ENCODE measurements at places on chromosomes 3 and 15.

GRCh38 chr15:85109333-85109732 lies 127.7 kb downstream of the PDE8A start:
- no peak for DNase-seq

- DNase-seq, result no peak
Measured at GRCh38 chr3:123802007-123802625, 82.0 kb downstream of the MYLK start.

GRCh38 chr3:112030901-112031300 lies 3.6 kb upstream of the TMPRSS7 start:
- DNase-seq, result no peak

GRCh38 chr3:31499281-31499680 lies 33.4 kb upstream of the STT3B start:
- DNase-seq, result no peak

- DNase-seq, result no peak
Measured at GRCh38 chr3:183828538-183828870, 3.1 kb upstream of the MAP6D1 start.

GRCh38 chr3:197835509-197835908 lies 44.5 kb downstream of the LRCH3 start:
- no peak for DNase-seq

- no peak for DNase-seq
Measured at GRCh38 chr3:108341911-108342310, 45.6 kb downstream of the HHLA2 start.

DNA sequence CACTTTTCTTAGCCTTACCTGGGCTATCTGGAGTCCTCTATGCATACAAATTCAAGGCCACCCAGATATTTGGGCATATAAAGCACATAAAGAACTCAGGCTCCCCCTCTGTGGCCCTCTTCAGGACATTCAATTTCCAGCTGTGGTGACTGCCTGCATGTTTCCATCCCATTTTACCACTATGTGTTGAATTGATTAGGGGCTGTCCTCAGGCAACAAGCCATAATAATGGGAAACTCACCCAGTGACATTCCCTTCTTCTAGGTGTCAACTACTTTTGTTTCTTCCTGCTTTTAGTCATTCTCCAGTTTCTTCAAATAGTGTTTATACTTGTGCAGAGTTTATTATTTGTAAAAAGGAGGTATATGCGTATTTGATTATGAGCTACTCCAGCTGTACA lies 18.0 kb downstream of the NRG4 start:
- DNase-seq, result no peak

GRCh38 chr3:42659451-42660130 lies 6.1 kb downstream of the ZBTB47 start:
- no peak for DNase-seq

DNA sequence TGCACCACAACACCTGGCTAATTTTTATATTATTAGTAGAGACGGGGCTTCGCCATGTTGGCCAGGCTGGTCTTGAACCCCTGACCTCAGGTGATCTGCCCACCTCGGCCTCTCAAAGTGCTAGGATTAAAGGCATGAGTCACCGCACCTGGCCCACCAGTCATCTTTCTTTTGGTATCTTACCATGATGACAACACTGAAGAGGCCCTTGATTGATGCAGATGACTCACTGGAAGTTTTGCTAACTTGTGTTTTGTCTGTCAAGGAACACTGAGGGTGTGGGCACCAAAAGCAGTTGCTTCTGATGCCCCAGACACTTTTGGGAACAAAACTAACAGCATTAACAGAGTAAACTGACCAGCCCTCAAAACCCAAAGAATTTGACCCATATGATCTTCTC lies 88.3 kb downstream of the MYO5A start:
- peak; percentile 21 for DNase-seq

DNA sequence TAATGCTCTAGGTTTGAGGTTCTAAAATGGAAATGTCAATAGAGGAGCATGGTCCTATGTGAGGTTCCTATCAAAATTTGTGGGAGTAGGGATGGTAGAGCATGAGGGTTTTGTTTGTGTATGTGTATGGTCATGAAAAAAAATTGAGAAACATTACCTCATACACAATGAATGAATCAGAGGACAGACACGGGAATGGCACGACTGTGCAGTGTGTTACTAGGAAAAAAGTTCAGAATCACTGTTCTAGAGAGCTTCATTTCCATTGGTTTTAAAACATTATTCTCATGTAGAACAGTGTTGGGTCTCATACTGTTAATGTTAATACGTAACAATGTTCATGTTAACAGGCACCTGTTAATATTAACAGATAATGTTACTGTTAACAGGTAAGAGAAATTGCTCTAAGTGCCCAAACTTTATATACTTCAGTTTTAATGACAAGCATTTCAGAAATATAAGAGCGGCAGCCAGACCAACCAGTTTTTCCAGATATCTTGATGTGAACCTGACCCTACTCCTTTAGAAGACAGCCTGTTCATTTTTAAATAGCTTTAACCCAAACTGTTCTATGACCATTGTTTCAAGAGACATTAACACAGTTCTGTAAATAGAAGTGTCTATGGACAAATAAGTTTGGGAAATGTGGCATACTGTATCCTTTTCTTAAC lies 48.0 kb downstream of the SLC15A2 start:
- DNase-seq, result no peak

DNA sequence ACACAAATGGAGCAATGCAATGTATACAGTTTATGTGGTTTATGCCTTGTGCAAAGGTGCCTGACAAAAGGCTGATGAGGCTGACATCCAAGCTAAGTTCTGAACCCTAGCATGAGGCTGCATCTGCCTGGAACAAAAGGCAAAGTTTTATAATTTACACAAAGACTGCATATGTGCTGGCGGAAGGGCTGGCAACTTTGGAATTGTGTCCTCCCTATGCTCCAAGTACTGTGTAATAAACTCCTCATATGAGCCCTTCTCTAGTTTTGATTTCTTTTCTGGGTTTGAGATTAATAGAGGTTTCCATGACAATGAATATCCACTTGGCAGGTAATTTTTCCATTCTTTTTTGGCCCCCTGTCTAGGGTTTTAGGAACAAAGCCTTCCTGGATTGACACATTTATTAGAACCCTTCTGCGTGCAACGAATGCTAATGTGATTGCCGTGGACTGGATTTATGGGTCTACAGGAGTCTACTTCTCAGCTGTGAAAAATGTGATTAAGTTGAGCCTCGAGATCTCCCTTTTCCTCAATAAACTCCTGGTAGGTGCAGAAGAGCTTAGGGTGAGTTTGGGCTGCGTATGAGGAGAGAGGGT lies 10.8 kb downstream of the PLA1A start:
- no peak for DNase-seq

DNA sequence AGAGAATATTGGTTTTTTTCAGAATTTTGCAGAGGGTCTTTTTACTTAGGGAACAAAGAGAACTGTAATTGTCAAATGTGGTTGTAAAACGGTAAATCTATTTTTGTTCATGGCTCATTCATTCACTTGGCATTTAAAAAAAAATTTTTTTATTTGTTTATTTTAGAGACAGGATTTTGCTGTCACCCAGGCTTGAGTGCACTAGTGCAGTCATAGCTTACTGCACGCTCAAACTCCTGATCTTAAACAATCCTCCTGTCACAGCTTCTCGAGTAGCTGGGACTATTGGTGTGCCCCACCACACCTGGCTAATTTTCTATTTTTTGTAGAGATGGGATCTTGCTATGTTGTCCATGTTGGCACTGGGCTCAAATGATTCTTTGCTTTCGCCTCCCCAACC lies 301.8 kb downstream of the LPP start:
- no peak for DNase-seq

DNA sequence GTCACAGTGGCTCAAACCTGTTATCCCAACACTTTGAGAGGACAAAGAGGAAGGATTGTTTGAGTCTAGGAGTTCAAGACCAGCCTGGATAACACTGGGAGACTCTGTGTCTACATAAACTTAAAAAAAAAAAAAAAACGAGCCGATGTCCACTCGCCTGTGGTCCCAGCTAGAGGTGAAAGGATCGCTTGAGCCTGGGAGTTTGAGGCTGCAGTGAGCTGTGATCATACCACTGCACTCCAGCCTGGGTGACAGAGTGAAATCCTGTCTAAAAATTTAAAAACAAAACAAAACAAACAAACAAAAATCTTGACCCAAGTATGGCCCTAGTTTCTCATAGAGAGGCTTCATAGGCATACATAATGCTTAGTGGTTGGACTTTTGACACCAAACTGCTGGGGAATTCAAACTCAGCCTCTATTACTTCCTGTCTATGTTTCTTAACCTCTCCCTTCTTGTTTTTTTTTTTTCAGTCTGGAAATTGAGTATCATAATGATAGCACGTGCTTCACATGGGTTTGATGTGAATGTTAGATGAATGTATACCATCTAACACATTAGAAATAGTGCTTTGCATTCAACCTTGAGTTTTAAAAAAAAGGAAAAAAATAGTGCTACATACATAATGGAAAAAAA lies 46.4 kb upstream of the CAPN7 start:
- peak; percentile 9 for DNase-seq

DNA sequence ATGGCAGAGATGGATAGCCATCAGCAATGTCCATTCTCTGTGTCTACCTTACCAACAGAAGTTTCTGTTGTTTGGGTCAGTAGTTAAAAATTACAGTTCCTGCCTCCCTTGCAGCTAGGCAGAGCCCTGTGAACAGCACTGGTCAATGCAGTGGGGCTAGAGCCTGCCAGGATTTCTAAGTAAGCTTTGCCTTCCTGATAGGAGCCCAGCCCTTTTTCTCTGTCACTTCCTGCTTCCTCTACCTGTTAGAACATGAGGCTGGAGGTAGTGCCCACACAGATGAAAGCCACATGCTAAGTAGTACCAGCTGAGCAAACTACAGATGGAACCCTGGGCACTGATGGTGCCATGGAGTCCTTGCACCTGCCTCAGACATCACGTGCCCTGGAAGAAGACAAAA lies 45.0 kb downstream of the MGLL start:
- no peak for DNase-seq

DNA sequence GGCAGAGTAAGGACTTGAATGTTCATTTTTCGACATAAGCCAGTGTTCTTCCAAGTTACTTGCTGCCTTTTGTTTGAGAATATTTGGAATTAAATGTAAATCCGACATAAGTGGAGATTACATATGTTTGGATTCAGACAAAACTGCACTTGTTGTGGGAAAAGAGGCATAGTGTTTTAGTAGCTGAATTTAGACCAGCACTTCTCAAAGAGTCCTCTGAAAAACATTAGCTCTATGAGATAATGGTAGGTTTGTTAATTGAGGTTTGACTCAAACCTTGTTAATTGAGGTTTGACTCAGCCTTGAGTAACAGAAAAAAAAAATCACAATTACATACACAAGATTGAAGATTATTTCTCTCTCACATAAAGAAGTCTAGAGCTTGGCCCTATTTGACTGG lies 132.5 kb downstream of the NSUN3 start:
- no peak for DNase-seq

- DNase-seq, result peak; percentile 28
Measured at GRCh38 chr3:190224863-190225692, 97.2 kb downstream of the CLDN1 start.

DNA sequence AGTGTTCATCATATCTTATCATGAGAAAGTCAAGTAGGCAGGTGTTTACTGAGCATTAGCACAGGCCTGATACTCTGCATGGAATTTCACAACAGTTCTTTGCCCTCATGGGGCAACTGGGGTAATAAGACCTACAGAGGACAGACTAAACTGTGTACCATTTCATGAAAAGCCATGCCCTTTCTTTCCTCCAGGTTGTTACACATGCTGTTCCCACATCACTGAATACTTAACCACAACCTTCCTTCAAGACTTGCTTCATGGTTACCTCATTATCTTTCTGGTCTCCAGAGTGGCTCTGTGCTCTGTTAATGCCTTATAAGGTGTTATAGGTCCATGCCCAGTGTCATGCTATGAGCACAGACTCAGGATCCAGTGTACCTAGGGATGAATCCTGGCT lies 28.2 kb upstream of the RSL24D1 start:
- DNase-seq, result no peak

- DNase-seq, result no peak
Measured at GRCh38 chr15:66721954-66722353, 19.9 kb downstream of the SMAD6 start.

DNA sequence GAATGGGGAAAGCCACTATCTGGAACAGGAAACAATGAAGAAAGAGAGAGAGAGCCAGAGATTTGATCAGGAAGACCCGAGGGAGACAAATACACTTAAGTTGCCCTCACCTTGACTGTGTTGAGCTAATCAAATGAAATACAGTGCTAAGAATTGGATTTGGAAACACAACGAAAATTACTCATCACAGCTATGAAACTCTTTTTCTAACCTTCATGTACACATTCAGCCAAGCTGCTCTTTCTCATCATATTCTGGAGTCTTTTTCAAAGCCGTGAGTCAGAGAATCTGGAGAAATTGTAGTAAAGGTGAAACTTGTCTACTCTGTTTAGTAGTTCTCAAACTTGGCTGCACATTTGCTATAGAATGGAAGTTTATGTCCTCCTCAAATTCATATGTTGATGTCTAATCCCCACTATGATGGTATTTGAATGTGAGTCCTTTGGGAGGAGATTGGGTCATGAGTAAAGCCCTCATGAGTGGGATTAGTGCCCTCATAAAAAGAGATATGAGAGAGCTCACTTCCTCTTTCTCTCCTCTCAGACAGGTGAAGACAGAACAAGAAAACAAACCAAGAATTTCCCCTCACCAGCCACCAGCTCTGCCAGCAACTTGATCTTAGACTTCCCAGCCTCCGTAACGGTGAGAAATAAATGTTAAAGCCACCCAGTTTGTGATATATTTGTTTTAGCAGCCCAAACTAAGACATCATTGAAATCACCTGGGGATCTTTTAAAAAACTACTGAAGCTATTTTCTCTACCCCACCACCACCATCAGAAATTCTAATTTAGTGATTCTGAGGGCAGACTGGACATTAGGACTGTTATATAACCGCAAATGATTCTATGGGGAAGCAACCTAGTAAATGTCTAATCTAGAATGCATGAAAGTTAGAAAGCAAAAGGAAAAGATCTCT lies 143.6 kb upstream of the GRM7 start:
- no peak for DNase-seq

GRCh38 chr15:62588938-62589670 lies 424.0 kb upstream of the C2CD4B start:
- DNase-seq, result no peak

- no peak for DNase-seq
Measured at GRCh38 chr3:21294768-21295167, 456.2 kb downstream of the ZNF385D start.

DNA sequence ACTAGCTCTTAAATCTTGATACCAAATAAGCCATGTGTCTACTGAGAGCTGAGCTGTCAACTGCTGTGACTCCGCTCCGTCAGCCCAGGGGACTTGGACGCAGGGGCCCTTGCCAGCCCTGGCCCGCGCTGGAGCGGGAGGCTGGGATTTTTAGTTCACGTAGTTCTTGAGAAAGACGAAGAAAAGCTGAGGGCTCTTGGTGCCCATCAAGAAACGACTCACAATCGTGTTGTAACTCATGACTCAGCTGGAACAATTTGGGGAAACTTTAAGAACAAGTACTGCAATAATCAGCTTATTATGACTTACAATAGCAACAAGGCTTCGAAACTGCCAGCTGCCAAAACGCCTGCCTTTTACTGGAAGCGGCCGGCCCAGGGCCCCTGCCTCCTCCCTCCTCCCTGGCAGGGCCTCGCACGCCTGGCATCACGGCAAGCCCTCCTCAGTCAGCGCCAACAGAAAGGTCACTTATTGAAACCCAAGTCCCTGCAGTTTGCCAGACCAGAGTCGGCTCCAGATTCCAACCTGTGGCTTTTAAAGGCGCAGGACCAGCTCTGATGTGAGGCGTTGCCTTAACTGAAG lies 60.3 kb downstream of the RGMA start:
- peak; percentile 28 for DNase-seq

GRCh38 chr3:365268-365667 lies 168.7 kb downstream of the CHL1 start:
- DNase-seq, result no peak
